ENCODE measurements at places on chromosomes 3 and 15.

- DNase-seq, result no peak
These were observed 4.6 kb downstream of the SPSB4 start for GRCh38 chr3:141055536-141056445.

DNA sequence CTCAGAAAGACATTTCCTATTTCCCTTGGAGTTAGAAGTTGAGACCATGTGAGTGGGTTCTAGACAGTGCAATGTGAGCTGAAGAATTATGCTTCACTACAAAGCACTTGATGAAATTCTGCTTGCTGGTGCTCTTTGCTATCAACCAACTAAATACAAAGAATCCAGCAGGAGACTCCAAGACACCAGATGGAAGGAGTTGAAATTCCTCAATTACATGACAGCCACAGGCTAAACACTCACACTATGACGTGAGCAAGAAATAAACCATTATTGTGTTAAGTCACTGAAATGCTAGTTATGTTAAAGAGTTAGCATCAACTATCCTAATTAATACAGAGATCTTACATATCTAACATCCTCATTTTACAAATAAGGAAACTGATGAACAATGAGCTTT lies 8.2 kb upstream of the MAP4 start:
- no peak for DNase-seq

- no peak for DNase-seq
These were observed 317.7 kb upstream of the ADAMTS9 start for GRCh38 chr3:65005486-65005885.

- no peak for DNase-seq
These were observed 46.2 kb upstream of the THRB start for GRCh38 chr3:24540821-24541220.

- no peak for DNase-seq
These were observed 38.4 kb downstream of the LARP6 start for GRCh38 chr15:70815604-70816003.

- DNase-seq, result no peak
These were observed 23.6 kb upstream of the CADPS start for GRCh38 chr3:62898530-62899496.

DNA sequence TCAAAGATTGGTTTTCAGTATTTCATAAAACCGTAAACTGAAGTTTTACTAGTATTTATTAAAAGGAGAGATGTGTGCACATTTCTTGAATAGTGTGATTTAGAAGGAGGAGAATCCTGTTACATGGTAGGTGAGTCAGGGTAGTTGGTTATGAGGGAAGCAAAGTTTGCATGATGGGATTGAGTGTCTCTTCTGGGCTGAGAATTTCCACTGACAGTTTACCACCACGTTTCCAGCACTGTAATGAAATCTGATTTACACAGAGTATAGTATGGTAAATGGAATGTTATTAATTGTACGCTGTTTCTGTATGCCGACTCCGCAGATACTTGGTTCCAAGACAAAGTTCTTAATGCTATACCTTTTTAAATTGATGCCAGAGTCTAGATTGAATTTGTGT lies 1.6 kb downstream of the NECTIN3 start:
- no peak for DNase-seq

- no peak for DNase-seq
These were observed at the start of gene KCNMB2 for GRCh38 chr3:178536211-178537079. TSS of gene KCNMB2 (plus strand) at chr3:178536436.
